NCI-H1436 (cell line): ENCODE measurements at places on chromosomes 4 and X.

- DNase-seq: no peak
Observed at GRCh38 chrX:5084279-5084678, 1144.4 kb downstream of the NLGN4X start.

GRCh38 chrX:2696698-2697215 is 5.7 kb downstream of the CD99 start:
- DNase-seq: no peak

DNA sequence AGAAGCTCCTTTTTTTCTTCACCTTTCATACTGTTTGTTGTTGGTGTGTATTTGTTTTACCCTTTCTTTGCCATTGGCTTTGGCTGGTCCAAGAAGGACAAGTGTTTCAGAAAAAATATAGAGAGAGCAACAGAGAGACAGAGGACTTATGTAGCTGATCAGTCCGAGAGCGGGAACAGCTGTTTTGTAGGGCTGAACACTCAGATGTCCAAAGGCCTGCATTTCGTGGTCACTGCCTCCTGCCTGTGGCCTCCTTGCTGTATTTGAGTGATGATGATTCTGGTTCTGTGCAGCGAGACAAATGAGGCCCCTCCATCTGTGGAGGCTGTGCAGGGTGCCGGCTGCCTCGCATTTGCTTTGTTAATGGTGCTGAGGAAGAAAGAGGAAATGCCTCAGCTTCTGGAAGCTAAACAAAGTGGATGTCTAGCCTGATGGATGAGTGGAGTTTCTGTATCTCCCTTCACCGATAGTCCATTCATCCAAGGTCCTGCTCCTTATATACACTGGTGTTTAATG is 19.8 kb upstream of the STOX2 start:
- no peak for DNase-seq

GRCh38 chr4:189221691-189222090 is 719.0 kb upstream of the FRG1 start:
- DNase-seq: no peak

DNA sequence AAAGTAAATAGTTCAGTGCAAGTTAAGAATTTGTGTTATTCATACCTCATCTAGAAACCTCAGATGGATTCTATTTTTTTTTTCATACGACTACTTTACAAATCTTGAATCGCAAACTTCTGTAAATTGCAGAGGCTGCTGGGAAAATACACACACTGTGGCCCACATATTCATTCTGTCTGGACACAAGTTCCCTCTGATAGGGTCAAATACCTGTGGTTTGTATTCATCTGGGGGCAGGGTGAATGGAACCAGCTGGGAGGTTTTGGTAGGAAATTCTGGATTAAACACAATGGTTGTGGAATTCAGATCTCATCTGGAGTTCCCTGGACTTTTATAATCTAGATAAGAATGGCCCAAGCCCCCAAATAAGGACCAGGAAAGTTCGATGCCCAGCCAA is 56.2 kb downstream of the SPATA18 start:
- no peak for DNase-seq

DNA sequence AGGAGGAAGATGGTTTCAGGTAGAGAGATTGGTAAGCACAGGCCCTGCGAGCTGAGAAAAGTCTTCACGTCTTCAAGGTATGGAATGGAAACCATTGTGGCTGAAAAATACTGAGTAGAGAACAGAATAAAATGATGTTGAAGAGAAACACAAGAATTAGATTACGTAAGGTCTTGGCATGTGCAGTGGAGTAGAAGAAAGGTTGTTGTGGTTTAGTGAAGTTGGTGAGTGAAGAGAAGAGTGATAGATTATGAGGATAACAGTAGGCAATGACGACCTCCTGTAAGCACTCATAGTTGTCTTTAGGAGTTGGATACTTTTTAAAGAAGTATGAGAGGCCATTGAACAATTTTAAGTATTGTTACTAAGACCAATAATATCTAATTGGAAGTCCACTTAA is 642.6 kb downstream of the PCDH7 start:
- no peak for DNase-seq

- no peak for DNase-seq
Observed at GRCh38 chr4:176668324-176668723, 124.4 kb downstream of the VEGFC start.

GRCh38 chr4:83013420-83013867 is 2.8 kb upstream of the LIN54 start:
- DNase-seq: no peak

DNA sequence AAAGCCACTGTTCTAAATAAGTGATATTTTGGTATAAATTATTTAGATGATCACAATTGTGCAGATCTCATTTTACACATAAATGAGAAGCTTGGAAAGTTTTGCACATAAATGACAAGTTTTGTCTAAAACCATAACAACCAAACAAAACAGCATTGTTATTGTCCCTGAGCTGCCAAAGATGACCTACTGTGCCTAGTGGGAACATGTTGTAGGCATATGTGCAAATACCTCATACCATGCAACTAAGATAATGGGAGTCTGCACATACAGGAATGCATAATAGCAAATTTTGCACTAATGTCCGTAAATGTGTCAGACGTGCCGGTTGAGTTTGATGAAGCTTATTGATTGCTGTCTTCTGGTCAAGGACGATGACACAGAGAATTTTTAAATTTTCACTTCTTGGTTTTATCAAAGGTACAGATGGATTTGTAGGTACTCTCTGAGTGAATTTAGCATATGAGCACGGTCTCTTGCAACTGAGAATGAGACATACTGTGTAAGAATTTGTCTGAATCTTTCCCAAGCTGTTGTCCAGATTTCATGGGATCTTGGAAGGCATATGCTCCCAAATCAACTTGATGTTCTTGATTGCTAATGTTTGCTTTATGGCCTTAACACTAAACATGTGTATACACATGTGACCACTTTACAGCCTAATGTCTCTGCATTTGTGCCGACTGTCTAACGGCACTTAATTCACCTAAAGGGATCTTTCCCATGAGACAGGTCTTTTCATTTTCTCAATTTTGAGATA is 1133.5 kb downstream of the FAT4 start:
- no peak for DNase-seq

DNA sequence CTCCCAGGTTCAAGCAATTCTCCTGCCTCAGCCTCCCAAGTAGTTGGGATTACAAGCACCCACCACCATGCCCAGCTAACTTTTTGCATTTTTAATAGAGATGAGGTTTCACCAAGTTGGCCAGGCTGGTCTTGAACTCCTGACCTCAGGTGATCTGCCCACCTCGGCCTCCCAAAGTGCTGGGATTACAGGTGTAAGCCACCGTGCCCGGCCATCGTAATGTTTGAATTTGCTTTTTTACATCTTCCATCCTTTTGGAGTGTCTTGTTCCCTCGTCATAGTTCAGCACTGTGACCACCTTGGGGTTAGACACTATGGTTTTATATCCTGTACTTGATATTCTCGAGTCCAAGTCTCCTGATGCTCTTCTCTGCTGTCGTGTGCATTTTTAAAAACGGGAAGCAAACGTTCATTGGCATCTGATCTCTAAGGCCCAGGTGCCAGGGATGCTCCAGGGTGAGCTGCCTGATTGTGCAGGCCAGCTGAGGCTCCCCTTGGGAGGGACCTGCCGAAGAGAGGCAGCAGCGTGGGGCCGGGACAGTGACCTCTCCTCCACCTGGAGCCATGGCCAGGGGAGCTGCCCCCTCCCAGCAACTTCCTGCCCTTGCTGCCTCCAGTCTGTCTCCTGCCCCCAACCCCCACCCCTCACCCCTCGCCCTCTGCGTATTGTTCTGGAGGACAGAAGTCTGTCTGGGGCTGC is 16.7 kb downstream of the DGKQ start:
- no peak for DNase-seq
